Fibroblast of skin of back (primary cell): ENCODE measurements at places on chromosomes 6 and 20.

- DNase-seq: no peak
Observed at GRCh38 chr6:41671376-41671775, 33.1 kb downstream of the MDFI start.

- peak; percentile 23 for DNase-seq
Observed at GRCh38 chr6:36136034-36136433, 5.7 kb downstream of the MAPK13 start.

- no peak for DNase-seq
Observed at GRCh38 chr20:37598575-37599342, 71.1 kb upstream of the BLCAP start.

- DNase-seq: no peak
Observed at GRCh38 chr20:58712806-58713731, 20.5 kb downstream of the NPEPL1 start.

- DNase-seq: no peak
Observed at GRCh38 chr6:43951756-43952675, 175.2 kb downstream of the MRPL14 start.
